ENCODE measurements at places on chromosomes 11 and 22.
A peak's percentile ranks its signal among the peaks of the same experiment; 100 is the strongest.

GRCh38 chr11:130846606-130847005 is 69.7 kb downstream of the SNX19 start:
- no peak for DNase-seq

DNA sequence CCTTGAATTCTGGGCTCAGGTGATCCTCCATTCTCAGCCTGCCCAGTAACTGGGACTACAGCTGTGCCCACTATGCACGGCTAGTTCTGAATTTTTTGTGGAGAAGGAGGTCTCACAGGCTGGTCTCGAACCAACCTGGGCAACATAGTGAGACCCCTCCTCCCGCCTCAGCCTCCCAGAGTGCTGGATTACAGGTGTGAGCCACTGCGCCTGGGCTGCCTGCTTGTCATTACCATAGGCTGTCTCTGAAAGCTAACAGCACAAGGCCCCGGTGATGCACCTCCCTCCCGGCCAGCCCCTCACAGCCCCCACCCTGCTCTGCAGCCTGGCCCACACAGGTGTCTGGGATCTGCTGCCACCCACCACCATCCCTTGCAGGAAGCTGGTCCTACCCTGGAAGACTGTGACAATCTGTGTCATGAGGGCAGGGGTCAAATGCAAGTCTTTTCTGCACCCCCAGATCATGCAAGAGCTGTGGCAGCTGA is 82.4 kb downstream of the DGCR2 start:
- peak; percentile 59 for DNase-seq

DNA sequence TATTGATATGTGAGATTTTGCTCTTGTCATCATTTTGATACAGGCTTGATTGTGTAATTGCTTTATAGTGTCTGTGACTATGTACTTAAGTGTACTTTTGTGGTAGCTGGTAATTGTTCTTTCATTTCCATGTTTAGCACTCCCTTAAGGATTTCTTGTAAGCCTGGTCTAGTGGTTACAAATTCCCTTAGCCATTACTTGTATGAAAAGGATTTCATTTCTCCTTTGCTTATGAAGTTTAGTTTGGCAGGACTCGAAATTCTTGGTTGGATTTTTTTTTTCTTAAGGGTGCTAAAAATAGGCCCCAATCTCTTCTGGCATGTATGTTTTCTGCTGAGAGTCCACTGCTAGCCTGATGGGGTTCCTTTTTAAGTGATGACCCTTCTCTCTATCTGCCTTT is 346.8 kb downstream of the JRKL start:
- DNase-seq: no peak

DNA sequence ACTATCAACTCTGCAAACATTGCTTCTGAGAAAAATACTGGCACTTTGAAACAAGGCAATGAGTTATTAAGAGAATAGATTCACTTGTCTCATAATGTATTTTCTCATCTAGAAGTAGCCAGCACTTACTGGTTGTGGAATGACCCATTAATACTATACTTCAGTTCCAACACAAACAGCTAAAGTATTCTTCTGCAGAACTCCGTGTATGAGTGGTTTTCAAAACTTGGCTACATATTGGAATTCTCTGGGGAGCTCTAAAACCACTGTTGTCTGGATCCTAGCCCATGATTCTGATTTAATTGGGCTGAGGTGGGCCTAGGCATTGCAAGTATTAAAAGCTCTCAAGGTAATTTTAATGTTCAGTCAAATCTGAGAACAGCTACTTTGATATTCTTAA is 1416.4 kb upstream of the RAG2 start:
- no peak for DNase-seq

Data from left forelimb (tissue), 1 donor.